ENCODE measurements at places on chromosomes 6 and 20.

- no peak for DNase-seq
These were observed 632 bp downstream of the LIN28B start for GRCh38 chr6:104957301-104958177.

DNA sequence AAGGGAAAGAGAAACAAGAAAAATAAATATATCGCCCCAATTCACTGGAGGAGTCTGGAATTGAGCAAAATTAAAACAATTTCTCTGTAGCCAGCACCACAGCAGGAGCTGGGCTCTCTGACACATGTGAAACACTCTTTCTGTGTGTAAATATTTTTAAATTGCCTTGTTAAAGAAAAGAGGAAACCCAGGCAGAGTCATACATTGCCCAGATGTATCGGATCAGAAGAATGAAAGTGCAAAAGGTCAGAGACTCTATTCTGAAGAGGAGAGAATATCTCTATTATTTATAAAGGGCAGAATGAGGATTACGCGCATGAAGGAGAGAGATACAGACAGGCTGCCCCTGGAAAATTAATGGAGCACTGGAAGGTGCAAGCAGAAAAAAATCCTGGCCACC is 127.0 kb upstream of the MAN1A1 start:
- DNase-seq = no peak

GRCh38 chr6:15301179-15302006 is 55.5 kb downstream of the JARID2 start:
- no peak for DNase-seq

DNA sequence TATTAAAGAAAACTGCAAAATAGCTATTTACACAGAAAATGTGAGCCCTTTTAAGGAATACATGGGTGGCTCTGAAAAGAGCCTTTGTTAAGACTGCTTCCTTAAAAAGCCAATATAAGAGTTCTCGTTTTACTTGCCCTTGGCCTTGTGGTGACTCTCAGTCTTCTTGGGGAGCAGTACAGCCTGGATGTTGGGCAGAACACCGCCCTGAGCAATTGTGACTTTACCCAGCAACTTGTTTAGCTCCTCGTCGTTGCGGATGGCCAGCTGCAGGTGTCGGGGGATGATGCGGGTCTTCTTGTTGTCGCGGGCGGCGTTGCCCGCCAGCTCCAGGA is 111.5 kb downstream of the HFE start:
- no peak for DNase-seq

DNA sequence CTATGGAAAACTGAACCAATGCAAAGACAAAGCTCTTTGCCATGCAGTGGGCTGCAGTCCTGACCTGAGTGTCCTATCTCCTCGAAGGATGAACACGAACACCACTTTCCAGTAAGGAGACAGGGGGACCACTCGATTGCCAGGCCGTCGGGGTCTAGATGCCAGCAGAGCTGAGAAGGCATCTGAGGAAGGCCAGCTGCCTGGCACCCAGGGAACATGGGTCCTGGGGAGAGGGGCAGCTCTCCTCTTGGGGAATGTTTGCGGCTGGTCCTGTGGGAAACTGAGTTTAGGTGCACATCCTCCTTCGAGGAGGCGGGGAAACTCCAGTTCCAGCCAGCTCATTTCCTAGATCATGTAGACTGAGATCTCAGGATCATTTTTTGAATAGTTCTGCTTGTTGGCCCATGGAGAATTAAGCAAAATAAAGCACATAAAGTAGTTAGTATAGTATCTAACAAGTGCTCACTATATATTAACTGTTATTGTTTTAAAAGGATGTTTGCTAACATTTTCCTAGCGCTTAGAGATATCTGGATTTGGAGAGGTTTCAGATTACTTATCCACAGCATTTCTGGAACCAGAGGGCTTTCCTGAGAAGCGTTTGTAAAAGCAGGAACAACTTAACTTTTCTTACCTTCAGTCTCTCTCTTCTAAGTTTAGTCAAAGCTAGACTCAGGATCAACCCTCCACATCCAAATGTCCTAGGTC is 225.3 kb upstream of the FOXQ1 start:
- DNase-seq = no peak

DNA sequence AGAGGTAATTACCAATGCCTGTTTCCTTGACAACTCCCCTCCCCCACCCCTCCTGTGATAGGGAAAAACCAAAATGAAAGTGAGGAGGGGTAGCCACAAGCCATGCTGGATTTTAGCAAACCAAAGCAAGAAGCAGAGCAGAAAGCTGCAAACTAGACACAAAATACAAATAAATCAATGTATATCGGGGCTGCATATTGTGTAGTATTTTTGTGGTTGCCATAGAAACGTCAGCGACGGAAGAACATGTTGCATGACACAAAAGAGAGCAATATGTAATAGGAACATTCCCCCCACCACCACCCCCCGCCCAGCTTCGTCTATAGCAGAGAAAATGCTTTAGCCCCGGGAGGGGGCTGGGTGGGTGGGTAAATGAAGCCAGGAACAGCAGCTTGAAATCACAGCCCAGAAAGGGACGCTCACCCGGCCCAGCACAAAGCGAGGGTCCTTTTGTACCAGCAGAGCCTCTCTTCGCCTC is 548 bp downstream of the AGPAT4 start:
- DNase-seq = no peak

GRCh38 chr6:158009935-158010585 is 28.4 kb downstream of the SYNJ2 start:
- no peak for DNase-seq
